Small intestine (tissue), 16 donors: ENCODE measurements at places on chromosomes 1 and 21. TPM values are rescaled to one million over a fixed set of nuclear protein-coding genes. Genes with fewer than 3 reads are reported as not detected.

DNA sequence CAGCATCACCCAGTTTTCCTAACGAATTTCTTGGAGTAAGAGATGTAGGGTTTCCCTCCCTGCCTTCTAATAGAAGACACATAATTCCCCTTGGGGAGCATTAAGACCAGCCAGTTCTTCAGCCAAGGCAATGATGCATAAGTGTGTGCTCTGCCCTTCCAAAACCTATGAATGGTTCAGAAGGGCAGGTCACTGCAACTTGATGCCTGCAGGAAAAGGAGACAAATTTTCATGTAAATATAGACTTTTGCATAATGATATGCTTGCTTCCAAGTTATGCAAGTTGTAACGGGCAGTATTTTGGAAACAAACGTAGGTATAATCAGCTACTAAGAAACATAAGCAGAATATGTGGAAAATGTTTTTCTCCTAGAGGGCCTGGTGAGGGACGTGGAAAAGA lies 31.6 kb downstream of the PTGS2 start:
- no peak for DNase-seq

GRCh38 chr1:239858529-239858928 lies 233.2 kb upstream of the FMN2 start:
- no peak for DNase-seq

DNA sequence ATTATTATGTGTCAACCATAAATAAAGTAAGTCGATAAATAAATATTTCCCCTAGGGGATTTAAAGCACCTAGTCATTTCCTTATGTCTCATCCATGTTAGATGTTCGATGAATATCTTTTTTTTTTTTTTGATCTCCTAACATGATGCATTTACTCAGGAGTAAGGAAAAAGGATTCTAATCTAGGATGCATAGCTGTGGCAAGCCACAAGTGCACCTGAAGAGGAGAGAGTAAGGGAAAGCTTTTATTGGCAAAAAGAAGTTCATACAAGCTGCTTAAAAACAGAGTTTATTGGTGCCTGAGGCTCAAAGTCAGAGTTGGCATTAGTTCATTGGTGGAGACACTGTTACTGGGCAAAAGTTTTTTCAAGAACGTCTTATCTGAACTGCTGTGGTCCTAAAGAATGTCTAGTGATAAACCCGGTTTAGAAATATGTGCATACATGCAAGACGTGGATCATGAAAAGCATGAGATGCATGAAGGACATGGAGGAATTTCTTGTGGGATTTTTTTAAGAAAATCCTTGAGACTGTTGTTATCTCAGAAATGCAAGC lies 51.7 kb downstream of the SWT1 start:
- no peak for DNase-seq

GRCh38 chr1:57265104-57265503 lies 158.8 kb downstream of the DAB1 start:
- DNase-seq = no peak

DNA sequence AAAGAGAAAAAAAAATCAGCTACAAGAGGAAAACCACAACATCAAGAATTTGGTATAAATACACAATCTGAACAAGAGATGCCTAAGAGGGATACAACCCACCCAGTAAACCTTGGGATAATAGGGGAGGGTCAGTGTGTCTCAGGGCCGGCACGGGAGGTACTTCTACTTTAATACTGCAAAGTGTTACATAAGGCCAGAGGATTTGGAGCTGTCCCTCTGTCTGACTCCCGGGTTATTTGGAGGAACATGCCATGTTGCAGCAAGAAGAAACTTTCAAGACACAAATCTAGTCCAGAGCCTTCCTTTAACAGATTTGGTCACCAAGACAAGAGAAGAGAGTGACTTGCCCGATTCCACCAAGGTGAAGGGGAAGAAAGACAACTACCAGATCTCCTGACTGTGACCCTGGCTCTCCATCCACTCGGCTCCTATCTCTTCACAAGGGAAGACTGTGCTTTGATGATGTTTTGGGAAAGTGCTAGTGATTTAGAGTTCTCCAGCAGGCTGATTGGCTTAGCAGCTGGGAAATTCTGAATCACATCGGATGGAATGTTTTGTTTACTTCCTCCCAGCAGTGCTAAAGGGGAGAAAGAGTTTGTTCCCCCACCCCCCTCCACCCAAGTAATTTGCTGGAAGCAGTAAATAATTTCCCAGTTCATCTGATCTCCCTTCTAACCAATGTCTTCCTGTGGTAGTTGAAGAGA lies 29.3 kb downstream of the SGIP1 start:
- DNase-seq = no peak

DNA sequence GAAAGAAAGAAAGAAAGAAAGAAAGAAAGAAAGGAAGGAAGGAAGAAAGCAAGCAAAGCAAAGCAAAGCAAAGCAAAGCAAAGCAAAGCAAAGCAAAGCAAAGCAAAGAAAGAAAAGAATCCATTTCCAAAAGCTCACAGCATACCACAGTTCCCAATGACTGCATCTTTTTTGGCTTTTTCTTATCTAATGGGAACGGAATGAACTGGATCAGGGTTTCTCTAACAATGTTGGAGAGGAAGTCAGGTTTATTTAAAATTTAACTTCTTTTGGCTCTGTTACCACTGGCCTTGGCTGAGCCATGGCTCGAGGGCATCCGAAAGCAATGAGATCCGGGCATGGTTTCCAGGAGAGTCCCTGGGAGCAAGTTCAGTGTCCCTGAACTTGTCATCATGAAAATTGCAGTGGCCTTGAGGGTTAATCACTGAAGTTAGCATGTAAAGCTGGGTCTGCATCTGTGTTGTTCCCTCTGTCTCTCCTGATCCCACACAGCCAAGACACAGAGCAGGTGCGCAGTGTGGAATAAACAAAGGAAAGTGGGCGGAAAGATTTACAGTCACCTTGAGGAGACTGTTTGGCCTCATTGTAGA lies 34.6 kb upstream of the CTPS1 start:
- no peak for DNase-seq

Gene LRRC39
- polyA plus RNA-seq = 1.7 TPM

- peak; percentile 50 for DNase-seq
Observed at GRCh38 chr1:215569986-215570824, 3.1 kb downstream of the KCTD3 start.

Gene DENND2C
- not detected for polyA plus RNA-seq

Gene MAP10
- polyA plus RNA-seq = 0.27 TPM

Gene LDLRAD1
- polyA plus RNA-seq = 0.92 TPM

- no peak for DNase-seq
Observed at GRCh38 chr1:195965475-195965874, 642.8 kb downstream of the KCNT2 start.

DNA sequence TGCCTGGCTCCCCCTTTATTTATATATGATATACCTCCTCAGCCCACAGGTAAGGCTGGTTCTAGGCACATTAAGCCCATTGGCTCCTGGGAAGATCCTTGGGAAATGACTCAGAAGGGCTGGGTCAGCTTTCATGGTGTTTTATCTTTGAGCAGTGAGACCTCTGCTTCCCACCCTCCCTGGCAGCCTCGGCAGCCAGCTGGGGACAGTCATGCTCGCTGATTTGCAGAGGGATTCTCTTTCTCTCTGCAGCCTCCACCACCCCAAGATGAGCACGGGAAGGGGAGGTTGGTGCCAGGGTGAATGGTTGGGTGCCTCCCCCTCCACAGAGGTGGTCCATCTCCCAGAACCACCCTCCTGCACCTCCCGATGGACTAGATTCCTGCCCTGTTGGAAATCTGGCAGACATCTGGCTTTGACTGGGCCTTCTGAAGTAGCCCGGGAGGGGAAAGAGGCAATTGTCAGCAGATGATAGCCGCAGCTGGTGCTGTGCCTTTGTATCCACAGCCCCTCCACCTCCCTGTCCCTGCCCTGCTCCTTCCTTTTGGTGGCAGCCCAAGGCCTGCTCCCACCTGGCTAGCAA lies 24.6 kb downstream of the IER5 start:
- no peak for DNase-seq

GRCh38 chr21:37416914-37417313 lies 50.3 kb downstream of the DYRK1A start:
- no peak for DNase-seq

DNA sequence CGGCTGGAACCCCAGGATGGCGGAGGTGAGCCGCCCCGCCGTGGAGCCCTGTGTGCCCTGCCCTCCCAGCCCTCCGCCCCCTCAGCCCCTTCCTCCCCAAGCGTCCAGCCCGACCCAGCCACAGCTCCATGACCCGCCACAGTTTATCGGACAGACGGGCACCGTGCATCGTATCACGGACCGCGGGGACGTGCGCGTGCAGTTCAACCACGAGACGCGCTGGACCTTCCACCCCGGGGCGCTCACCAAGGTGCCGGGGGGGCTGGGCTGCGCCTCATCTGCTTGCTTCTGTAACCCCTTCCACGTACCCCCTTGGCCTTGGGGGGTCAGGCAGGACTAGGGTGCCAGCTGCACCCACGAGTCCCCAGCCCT lies 6.6 kb upstream of the MMP23B start:
- no peak for DNase-seq

Gene SF3B4
- polyA plus RNA-seq = 54.0 TPM

- DNase-seq = no peak
Observed at GRCh38 chr1:50488876-50489275, 65.6 kb upstream of the DMRTA2 start.
